WTC11 (cell line): ENCODE measurements at places on chromosomes 2 and 18. TPM values are rescaled to one million over a fixed set of nuclear protein-coding genes. Genes with fewer than 3 reads are reported as not detected.

- peak; percentile 67 for DNase-seq
Measured at GRCh38 chr2:98348066-98348561, 1.9 kb downstream of the CNGA3 start.

DNA sequence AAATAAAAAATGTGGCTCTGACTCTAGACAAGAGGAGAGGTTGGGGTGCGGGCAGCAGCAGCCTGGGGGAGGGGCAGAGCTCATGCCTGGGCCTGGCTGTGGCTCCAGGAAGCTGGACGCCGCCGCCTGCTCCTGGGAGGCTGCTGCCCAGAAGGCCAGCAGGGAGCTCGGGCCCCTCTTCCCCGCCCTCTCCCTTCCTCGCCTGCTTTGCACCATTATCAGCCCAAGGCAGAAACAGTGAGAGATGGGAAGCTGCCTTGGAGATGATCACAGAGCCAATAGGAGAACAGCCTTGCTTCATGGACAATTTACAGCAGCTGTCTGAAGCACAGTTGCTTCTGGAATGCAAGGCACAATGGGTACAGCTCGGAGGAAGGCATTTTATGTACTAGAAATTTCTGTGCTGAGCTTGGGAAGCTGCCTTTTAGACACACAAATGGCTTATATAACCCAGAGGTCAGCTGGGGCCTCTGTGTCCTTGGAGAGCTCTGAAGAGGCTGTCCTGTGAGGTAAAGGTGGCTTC lies 55.3 kb upstream of the AFF3 start:
- DNase-seq: peak; percentile 58

- no peak for DNase-seq
Measured at GRCh38 chr18:60503199-60503598, 130.6 kb upstream of the MC4R start.

DNA sequence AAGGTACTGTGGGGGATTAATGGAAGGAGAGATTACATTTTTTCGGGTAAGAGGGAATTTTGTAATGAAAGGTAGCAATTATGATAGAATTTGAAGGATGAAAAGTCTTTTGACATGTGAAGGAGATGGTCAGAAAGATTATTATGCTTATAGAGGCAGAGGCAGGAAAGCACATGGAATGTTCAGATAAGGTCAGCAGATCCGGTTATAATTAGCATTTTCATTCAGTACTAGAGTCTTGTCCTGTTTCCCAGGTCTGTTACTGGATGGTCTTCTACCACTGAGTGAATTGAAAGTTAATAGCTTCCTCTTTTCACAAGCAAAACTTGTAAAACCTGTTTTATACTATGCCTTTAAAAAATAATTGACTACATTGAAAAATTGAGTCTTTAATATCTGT lies 116.9 kb downstream of the PHLPP1 start:
- no peak for DNase-seq

DNA sequence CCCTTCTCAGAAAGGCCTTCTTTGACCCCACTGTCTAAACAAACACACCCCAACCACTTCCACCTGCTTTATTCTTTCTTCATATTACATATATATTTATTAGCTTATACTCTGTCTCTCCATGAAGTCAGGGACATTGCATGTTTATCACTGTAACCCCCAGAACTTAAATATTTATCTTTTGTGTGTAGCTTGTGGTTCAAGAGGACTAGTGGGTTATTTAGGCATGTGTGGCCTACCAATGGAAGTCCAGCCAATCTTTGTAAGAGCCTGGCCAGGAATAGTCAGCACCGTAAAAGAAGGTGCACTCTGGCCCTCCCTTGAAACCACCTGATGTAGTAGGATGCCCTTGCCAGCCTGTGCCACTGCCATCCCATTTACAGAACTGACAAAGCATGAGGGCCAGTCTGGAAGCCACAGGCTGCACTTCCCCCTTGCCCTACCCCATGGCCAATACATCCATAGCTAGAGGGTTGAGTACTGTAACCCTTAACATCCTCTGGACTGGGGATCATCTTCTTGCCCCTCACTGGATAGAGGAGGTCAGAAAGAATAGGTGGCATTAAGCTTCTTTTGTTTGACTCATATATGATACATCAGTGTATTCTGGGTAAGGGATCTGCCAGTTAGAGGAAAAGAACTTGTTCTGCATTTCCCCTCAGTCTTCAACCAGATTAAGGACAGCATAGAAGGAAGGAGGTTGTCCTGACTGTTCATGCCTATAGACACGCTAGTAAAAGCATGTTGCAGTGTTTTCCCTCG lies 4.9 kb downstream of the NEMP2 start:
- no peak for DNase-seq

DNA sequence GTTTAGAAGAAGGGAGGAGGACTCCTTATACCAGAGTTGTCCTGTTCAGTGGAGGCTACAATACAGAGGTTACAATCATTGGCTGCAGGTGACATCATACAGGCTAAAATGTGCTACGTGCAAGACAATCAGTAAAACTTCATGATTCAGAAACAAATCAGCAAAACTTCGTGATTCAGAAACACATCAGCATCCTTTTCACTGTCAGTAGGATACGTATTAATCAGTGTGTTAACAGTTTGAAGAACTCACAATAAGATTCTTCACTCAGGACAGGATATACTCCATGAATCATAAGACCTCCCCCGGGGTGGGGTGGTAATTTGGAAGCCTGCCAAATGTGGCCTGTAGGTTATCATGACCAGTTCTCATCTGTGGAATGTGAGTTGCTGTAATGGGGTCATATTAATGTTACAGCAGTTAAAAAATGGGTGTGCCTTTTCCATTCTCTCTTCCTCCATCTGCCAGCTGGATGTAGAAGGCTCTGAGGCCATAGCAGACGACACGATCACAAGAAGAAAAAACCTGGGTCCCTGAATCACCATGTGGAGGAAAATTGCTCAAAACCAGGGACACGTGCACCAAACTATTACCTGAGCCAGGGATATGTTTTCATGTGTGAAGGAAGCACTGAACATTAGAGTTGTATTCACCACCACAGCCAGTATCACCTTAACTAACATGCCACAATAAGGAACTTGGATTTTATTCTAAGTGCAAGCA lies 134.8 kb upstream of the CREB1 start:
- no peak for DNase-seq

DNA sequence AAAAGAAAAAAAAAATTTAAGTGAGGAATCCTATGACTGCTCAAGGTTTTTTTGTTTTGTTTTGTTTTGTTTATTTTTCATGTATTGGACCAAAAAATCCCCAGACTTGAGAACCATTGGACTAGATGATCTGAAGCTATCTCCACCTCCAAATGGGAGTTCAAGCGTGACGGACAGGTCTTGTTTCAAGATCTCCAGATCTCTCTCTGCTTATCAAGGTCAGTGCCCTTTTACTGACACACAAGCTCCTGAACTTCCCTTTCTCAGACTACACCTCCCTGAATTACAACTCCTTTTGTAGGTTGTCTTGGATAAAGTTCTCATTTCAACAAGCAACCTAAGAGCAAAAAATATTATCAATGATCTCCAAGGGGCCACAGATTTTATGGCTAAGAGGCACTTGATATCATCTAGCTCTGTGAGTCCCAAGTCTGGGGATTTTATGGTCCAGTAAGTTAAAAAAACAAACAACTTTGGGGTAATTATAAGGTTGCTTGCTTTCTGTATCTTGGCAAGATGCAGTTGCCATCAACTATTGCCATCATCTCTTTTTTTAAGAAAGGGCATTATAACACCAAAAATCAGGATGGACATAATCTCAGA lies 396.0 kb upstream of the ATP5MC3 start:
- DNase-seq: no peak

TMEM247 gene
- total RNA-seq: not detected in 3 replicates

FEV gene
- total RNA-seq: not detected in 3 replicates

DLGAP1 gene
- total RNA-seq: 22.0 to 24.0 TPM (median 23.0 TPM) in 3 replicates
